ENCODE measurements at places on chromosomes 2 and 18.

GRCh38 chr2:84474176-84474575 is 15.1 kb upstream of the SUCLG1 start:
- no peak for DNase-seq

DNA sequence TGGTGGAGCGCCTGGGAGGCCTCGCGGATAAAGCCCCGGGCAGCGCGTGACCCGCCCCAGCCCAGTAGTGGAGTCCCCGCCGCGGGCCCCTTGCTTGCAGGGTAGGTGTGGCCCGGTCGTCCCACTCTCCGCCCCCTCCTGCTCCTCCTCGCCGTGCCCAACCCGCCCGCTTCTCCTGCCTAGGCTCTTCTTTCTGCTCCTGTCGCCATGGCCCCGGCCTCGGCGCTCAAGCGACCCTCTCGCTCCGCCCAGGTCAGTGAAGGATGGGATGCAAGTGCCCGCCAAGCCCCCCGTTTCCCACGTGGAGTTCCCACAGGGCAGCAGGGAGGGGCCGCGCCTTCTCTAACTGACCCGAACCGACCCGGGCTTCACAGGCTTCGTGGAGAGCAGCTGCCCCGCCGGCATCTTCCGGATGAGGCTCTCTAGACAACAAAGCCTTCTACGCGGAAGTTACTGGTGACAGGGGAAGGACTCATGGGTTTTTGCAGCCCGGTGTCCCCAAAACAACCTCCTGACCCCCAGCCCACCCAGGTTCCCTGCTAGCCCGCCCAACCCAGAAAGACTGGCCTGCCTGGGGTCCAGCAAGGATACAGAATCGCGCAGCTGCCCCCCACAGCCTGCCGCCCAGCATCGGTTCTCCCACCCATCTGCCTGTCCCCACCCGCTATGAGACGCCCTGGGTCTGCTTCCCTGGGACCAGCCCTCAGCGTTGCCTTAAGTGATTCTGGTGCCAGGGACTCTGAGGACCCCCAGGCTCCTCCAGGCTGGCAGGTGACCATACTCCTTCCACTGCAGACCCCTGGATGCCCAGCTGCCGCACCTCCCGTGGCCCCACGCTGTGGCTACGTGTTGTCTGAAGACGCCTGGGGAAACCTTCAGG is 32.8 kb downstream of the TTC32 start:
- DNase-seq: peak; percentile 32

- DNase-seq: no peak
Observed at GRCh38 chr2:182618672-182619079, 97.4 kb upstream of the DNAJC10 start.

- DNase-seq: no peak
Observed at GRCh38 chr2:54803783-54804751, 80.6 kb downstream of the EML6 start.

GRCh38 chr2:7037340-7038333 is 120.4 kb downstream of the RNF144A start:
- peak; percentile 21 for DNase-seq

DNA sequence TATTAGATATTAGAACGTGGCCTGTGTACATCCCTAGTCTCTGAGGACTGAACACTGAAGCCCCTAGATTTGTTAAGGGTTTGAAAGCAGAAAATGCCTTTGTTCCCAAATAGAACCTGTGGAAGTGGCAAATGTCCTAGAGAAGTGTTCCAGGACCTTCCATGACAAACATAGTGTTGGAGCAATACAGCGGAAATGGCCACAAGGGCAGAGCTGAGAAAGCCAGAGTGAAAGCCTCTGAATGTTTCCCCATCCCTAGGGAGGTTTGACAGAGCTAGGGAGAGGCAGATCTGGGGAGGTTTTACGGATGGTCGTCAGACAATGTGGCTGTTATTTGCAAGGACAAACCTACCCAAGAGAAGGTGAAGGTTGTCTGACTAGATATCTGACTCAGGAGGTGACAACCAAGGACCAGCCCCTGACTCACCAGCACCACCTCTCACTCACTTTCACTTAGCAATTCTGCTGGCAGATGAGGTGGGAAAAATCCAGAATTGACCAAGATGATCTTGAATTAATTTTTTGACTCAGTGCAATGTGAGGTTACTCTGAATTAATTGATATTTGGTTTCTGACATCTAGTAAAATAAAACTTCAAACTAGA is 24.1 kb downstream of the RBM43 start:
- DNase-seq: no peak

- no peak for DNase-seq
Observed at GRCh38 chr2:121976926-121977325, 221.5 kb downstream of the TSN start.

DNA sequence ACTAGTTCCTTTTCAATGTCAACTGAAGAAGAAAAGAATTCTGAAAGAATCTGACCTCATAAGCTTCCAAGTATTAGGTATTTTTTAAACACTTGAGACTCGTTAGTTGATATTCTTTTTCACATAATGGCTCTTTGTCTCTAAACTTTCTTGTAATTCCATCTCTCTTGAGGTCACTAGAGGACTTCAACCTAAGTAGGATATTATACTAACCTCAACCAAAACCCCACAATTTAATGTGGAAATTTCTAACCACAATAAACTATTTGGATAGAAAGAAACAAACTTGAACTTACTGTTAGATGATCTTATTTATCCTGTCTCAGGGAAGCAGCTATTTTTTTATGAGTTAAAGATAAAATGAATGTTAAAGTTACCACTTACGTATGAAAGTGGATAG is 206.9 kb upstream of the FSIP2 start:
- DNase-seq: no peak

DNA sequence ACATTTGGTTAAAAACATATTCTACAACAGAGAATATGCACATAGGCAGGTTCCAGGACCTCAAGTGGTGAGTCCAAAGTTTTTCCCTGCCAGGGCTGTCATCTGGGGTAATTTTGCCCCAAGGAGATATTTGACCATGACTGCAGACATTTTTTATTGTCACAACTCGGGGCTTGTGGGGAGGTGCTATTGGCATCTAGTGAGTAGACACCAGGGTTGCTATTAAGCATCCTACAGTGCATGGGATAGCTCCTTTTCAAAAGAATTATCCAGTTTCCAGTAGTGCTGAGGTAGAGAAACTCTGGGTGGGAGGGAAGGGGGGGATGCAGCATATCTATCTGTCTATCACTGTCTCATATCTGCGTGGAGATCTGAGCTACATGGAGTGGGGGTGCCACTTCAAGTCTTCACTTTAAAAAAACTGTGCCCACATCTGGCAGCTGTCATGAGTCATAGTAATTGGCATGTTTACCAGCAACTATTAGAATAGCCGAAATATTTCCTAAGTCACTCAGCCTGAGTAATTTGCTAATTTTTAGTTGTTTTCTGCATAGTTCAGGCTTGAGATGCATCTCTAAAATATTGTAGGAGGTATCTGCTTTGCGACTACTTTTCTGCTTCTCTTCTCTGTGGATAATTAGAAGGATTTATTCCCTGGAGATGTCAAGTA is 254.0 kb upstream of the RBMS1 start:
- DNase-seq: no peak

DNA sequence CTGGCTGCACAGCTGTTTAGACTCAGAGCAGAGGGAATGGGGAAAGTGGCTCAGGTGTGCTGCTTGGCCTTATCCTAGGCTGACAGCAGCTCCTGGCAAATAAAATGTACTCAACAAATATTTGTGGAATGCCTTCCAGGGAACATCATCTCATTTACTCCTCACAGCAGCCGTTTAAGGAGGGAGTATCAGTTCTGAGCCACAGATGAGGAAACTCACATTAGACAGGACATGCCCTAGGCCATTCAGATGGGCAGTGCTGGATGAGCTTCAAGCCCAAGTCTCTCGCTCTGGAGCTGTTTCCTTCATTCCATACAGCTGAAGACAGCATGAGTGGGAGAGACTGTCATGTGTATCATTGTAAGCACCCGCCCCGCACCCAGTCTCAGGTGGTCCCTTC is 129.6 kb upstream of the CNGA3 start:
- no peak for DNase-seq

GRCh38 chr18:10784596-10785202 is 258.9 kb downstream of the NAPG start:
- DNase-seq: no peak

- DNase-seq: no peak
Observed at GRCh38 chr18:11160313-11160712, 10.9 kb upstream of the PIEZO2 start.

- DNase-seq: no peak
Observed at GRCh38 chr2:128363934-128364361, 45.3 kb upstream of the HS6ST1 start.

- peak; percentile 33 for DNase-seq
Observed at GRCh38 chr2:218852911-218853667, 6.5 kb upstream of the WNT6 start.

- no peak for DNase-seq
Observed at GRCh38 chr18:2918761-2919550, 72.2 kb downstream of the EMILIN2 start.

GRCh38 chr2:120892271-120892966 is 156.8 kb downstream of the GLI2 start:
- no peak for DNase-seq

DNA sequence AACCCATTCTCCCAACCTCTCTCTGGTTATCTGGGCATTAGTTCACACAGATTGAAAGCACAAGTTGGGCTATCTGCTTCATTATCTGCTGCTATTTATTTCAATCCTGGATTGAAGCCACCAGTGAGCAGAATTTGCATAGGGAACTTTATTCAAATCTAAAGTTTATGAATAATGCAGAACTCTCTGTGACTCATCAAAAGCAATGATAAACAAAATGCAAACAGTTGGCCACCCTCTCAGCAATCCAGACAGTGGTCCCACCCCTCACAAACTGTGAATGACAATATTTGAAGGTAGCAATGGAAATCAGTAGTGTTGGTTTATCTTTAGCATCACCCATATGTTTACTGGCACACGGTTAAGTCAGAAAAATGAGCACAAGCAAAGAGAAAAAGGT is 106.8 kb upstream of the TMEM178A start:
- DNase-seq: no peak

- DNase-seq: no peak
Observed at GRCh38 chr2:60548845-60549237, 4.6 kb downstream of the BCL11A start.

GRCh38 chr2:230097424-230097823 is 28.7 kb upstream of the SLC16A14 start:
- no peak for DNase-seq

DNA sequence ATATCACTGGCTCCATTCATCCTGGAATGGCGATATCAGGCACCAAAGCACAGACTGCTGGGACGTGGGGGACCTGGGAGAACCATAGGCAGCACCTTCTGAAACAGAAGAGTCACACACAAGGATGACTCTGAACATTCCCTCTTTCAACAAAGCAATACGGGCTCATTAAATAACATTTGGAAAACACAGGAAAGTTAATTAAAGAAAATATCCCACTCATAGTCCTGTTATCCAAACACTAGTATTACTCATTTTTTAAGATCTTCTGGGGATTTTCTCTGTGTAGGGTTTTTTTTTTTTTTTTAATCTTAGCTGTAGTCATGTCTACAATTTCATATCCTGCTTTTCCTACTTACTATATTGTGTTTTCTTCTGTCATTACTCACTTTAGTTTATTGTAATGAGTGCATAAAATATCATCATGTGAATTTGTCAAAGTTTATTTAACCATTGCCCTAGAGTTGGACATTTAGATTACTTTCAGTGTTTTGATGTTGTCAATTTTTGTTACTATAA is 70.0 kb upstream of the SP3 start:
- no peak for DNase-seq

DNA sequence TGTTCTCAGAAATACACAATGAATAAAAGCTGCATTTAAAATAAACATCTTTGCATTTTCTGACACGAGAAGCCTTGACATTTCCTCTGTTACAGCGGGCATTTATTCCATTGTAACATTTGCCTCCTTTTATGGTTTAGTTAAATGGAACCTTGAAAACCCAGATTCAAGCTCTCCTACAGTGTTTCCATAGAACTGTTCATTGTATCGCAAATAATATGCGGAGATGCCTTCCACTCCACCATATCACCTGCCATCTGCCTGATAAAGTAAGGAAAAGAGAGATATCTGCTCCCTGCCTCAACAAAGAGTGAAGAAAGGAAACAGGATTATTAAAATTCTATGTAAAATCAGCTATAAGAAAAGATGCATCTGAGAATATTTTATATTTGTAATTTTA is 69.8 kb downstream of the CDH19 start:
- DNase-seq: no peak

GRCh38 chr2:96356889-96357288 is 21.3 kb downstream of the NCAPH start:
- no peak for DNase-seq

DNA sequence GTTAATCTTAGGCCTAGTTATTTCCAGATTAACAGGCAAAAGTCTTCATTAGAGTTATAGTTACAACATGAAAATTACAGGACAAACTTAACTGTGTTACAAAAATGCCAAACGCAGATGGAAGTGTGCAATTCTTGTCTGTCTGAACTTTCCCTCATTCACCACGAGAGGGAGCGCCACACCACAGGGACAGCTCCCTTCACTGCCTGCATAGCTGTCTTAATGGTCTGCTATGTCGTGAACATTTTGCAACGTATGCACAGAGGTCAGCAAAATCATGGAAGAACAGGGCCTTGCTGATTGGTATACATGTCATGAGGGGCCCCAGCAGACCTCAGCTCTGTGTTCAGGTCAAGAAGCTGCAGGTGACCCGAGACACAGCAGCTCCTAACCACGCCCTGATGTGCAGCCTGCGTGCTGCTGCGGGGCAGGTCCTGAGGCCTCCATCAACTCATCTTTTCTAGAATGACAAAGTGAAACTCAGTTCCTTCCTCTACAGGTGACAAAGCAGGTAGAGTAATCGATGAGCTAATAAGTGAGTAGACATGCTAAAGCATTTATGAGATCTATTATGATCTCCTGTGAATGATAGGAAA is 78.8 kb upstream of the ATP8B1 start:
- peak; percentile 23 for DNase-seq

DNA sequence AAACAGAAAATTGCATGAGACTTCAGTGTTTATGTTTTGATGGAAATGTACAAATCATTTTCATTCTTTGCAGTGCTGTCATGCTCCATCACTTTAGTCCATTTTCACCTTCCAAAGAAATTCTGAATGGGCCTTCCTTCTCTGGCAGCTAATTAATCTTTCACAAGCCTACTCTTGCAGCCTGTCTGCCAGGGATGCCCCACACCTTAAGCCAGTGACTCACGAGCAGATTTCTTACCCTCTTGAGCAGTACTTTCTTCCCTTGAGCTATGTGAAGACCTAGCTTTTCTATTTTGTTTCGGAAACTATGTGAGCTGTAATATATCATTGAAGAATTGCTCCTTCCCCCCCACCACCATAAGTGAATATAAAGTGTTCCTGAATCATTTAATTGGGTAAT is 404.3 kb upstream of the VWC2L start:
- no peak for DNase-seq

GRCh38 chr2:98561902-98562695 is 46.2 kb downstream of the COA5 start:
- no peak for DNase-seq

DNA sequence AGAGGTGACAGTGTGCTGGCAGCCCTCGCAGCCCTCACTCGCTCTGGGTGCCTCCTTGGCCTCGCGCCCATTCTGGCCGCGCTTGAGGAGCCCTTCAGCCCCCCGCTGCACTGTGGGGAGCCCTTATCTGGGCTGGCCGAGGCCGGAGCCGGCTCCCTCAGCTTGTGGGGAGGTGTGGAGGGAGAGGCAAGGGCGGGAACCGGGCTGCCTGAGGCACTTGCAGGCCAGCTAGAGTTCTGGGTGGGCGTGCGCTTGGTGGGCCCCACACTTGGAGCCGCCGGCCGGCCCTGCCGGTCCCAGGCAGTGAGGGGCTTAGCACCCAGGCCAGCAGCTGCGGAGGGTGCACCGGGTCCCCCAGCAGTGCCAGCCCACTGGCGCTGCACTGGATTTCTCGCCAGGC is 1480.9 kb upstream of the SLC39A10 start:
- no peak for DNase-seq

GRCh38 chr2:10103179-10103578 is 19.4 kb upstream of the RRM2 start:
- no peak for DNase-seq
